ENCODE measurements at places on chromosomes 4 and X.
A peak's percentile ranks its signal among the peaks of the same experiment; 100 is the strongest.

DNA sequence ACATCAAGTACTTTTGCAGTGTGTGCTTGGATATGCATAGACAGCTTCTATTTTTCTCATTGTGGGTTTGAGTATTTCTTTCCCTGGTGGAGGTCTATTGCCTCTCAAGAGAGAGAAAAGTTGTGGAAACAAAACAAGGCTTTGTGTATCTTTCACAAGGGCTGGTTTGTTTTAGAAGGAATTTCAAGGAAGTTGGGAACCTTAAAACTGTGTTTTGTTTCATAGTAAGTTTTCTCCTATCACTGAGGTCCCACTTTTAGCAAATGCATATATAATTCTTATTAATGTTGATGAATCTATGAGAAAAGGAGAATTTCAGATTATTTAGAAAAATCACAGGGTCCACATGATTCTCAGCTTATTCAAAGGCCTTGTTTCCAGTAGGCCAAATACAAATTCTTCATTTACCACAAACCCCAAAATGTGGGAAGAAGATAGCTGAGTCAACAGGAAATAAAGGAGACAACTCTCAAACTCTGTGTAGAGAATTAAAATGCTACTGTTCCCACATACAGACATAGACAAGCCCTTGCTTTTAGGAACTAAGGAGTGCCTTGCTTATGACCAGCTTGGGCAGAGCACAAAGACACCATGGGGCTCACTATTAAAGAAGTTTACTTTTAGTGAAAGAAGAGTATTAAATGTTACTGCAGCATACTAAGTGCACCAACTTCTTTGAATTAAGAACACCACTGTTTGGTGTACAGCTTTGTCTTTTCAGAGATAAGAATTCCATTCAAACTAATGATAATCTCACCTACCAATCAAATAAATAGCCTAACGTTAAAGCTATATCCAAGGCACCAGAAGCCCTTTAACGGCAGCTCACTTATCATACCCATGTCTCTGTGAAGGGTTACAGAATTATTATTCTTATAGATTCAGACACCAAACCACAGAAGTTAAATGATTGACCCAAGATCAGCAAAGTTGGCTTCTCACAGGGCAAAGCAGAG is 177.4 kb upstream of the LEF1 start:
- peak; percentile 65 for DNase-seq

- peak; percentile 72 for DNase-seq
Measured at GRCh38 chr4:71713611-71714203, 70.2 kb downstream of the GC start.

- peak; percentile 93 for DNase-seq
Measured at GRCh38 chr4:27463816-27464215, 603.2 kb downstream of the STIM2 start.

DNA sequence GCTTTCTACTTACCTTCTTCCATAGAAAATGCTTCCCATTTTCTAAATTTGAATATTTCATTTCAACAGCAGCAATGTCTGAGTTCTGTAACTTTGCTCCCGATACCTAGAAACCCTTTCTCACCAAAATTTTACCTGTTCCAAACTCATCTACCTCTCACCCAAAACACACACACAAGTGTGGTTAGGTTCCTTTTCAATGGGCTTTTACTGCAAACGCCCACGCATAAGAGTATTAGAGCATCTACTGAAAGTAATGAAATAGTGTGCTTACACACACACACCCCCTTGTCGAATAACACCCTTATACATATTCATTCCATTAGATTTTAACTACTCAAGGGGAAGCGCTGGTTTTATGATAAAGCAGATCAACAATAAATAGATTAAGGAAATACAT is 610.3 kb upstream of the AADAT start:
- no peak for DNase-seq

- DNase-seq, result no peak
Measured at GRCh38 chr4:151093203-151093602, 6.2 kb upstream of the RPS3A start.

GRCh38 chrX:10633722-10634121 is 13.3 kb upstream of the MID1 start:
- peak; percentile 91 for DNase-seq

DNA sequence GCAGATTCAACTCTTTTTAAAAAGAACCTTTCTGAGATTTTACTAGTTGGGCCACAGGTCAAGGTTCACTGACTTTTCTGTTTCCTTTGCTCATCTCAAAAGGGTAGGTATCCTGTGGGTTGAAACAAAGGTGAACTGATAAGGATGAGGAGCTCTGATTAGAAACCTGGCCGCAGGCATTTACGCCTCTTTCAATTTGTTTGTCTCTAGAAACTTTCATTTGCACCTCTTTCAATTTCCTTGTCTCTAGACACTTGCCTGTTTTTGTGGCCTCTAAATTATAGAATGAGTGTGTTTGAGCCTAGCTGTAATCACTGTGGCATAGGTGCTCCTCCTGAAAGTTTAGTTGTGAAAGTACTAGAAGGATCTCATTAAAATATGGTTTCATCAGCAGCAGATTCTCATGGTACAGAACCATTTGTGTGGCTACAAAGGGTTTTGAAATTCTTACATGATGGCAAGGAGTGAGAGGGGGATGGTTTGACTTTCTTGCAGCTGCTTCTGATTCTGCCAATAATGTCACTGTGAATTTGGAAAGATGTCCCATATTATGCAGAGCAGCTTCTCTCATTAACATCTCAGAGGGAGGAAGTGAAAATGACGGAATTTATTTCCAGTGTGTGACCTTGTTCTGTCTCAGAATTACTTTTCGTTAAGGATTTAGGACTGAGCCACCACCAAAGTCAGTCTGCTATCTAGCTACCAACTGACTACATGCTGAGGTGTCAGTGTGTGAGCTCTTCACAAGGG is 142.2 kb downstream of the SH2D1A start:
- DNase-seq, result no peak

DNA sequence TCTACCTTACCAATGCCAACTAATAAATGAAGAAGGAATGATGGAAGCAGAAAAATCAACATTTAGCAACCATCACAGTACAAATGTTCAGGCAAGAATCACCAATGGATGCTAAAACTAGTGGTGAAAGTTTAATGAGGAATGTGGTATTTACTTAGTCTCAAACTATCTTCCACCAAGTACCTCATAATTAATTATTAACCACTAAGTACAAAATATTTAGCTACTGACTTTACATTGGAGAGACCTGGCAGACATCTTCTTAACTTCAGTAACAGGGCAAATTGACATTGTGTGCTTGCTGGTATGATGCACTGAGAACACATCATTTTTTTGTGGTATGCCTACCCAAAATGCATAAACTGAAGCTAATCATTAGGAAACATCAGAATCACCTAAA is 82.4 kb downstream of the DLG3 start:
- DNase-seq, result no peak

- DNase-seq, result no peak
Measured at GRCh38 chr4:8010618-8011017, 71.0 kb upstream of the AFAP1 start.

DNA sequence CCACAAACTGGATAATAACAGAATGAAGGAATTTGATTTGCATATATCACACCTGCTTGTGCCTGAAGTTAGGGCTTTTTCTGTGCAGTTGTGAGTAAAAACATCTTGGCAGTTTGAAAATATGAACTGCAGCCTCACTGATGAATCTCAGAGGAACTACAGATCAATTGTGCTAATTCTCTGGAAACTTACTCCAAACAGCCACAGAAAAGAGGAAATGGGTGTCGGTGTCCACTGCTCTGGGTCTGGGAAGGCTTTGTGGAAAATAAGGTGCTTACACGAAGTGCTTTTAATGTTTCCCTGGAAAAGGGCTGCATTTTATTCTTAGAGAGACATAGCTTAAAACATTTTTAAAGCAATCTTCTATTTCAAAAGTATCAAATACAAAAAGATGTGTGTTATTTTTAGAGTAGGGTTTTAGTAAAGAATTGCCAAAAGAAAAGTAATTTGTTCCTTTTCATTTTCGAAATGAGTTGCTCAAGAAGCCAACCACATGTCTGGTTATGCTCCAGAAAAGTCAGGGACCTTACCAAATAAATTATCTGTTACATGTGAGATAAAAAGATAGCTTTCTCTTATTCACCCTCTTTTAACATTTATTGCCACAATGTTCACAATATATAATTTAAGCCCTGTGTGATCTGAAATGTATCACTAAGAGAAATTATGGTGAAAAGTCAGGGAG is 240.1 kb downstream of the FRAS1 start:
- DNase-seq, result no peak

DNA sequence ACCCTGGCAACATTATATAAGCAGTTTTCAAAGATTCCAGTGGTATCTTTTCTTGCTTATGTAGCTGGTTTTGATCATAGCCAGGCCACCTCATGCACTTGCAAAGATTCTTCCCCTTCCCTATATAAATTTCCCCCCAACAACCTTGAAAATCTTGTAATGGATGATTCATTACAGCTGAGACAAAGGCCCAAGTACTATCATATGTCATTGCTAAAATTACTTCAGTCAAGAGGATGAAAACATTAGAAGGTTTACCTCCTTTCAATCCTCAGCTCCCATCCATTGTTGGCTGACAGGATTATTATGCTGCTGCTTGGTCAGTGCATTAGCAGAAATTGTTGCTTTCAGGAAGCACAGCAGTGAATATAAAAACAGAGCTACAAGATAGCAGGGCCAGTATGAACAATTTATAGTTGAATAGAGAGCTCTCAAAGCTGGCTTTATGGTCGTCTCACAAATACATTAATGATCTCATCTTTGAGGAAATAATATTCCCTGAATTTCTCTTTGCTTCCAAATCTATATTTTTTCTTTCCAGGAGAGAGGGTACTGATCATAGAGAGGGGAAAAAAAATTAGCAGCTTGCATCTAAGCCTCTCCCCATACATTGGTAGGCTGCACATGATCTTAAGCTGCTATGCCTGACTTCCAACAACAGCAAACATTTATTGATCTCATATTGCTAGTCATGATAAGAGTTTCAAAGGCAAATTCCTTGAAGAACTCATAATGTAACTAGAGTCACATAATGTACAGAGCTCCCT is 7.7 kb upstream of the ARHGEF38 start:
- DNase-seq, result no peak

DNA sequence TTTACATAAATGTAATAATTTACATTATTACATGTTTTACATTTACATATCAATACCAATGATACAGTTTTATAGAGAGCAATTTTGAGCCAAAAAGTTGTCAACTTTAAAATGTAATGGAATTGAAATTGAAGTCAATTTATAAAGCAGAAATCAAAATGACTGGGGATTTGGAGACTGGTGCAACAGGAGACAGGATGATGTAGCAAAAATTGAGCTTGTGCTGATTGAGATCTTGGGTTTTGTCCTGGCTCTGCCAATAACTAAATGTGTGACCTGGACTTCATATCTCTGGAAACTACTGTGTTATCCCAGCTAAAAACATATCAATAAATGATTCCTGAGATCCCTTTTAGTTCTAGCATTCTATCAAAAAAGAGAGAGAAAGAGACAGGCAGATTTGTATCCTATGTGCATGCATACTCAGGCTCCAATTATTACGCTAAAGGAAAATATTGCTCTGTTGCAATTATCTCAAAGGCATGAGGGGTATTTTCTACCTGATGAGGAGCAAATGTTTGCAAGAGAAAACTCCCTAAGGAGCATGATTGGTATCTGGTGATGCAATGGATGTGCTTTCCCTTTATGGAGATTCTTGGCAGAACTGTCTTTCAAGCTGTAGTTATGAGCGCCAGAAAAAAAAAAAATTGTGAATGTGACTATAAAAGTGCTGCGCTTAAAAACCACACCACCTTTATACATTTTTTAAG is 14.7 kb downstream of the EXOC1L start:
- DNase-seq, result no peak

- DNase-seq, result no peak
Measured at GRCh38 chr4:66647926-66648325, 897.4 kb downstream of the CENPC start.

DNA sequence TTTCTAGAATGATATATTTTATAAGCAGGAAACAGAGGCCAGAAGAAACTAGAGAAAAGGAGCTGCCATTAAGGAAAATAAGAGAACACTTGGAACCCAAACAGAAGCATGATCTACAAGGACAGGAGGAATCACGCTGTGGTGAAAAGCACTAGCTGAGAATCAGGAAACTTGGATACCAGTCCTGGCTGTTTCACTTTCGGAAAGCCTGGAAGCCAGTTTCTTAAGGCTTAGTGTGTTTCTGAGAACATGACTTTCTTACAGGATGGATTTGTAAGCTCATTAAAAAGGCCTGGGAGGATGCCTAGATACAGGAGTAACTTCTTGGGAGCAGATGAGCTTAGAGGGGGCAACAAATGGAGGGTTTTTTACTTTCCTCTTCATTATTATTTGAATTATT is 36.9 kb downstream of the TLL1 start:
- DNase-seq, result no peak

- no peak for DNase-seq
Measured at GRCh38 chr4:127993151-127993550, 27.9 kb downstream of the ABHD18 start.

DNA sequence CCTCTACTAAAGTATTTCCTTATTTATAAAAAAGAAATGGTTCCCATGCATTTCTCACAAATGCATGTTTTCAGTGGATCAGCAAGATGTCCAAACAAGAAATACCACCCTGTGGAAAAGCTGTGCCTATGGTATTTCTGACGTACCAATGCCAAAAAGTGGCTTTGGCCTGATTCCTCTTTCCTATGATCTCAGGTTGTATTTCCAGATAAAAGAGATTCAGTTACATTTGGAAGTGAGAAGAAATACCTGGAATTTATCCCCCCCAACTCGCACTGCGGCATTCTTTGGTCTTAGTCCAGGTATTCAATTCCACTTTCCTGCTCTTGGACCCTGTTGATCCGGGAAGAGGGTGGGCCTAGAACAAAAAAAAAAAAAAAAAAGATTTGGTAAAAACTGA is 815.9 kb upstream of the FRG1 start:
- no peak for DNase-seq

DNA sequence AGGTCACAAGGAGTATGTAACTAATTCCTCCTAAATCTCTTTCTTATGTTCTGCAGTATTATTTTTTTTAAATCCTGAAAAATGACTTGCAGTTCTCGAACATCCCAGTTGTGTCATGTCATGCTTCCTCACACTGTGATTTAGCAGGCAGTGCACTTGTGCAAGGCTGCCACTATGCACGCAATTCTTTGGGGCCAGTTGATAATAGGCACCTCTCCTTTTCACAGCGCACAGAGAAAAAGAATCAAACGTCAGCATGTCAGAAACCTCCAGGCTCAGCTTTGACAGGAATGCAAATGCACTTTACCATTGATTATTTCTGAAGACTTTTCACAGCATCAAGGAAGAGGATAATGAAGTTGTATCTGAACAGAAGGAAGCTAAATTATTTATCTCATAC is 62.9 kb downstream of the FGF13 start:
- no peak for DNase-seq

- no peak for DNase-seq
Measured at GRCh38 chrX:13502590-13502989, 66.8 kb upstream of the EGFL6 start.

GRCh38 chr4:79489506-79489905 is 81.5 kb upstream of the GK2 start:
- no peak for DNase-seq

- peak; percentile 84 for DNase-seq
Measured at GRCh38 chr4:183241322-183241640, 78.8 kb downstream of the CLDN22 start.

- DNase-seq, result peak; percentile 83
Measured at GRCh38 chrX:53186351-53186750, 38.7 kb downstream of the KDM5C start.

GRCh38 chrX:72126048-72126415 is 5.7 kb downstream of the RTL5 start:
- no peak for DNase-seq

Data from ELR (cell line).